ENCODE measurements at places on chromosomes 3 and 15.

DNA sequence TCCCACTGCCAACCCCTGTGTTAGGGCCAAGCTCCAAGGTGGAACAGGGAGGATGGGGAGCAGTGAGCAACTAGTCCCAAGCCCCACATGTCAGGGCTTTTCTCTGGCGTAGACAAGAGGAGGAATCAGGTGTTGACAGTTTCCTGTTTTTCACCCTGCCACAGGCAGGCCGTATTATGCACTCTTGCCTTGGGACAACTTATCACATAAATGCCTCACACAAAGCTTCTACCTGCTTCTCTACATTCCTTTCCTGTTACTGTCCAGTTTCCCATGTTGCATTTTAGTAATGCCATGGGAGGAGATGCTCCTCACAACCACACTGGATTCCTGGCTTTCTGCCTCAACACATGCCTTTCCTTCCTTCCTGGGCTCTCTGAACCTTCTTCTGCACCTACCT is 381.2 kb upstream of the ATP11B start:
- DNase-seq = no peak

- DNase-seq = no peak
Measured at GRCh38 chr3:124793054-124793739, 62.9 kb downstream of the UMPS start.

DNA sequence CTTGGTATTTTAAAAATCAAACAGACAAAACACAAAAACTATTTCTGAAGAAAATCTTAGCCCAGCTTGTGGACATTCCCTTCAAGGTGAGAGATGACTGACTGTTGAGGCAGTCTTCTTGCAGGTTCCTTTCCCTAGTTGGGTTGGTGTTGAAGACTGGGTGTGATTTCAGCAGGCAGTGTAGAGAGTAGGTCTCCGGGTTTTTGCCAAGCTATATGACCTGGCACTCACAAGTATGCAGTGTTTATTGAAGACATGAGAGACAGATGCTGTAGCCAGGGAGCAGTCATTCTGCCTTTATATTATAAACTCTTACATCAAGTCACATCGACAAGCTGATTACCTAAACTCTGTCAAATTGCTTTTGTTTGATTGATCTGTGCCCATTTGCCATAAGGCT is 17.5 kb downstream of the SENP8 start:
- no peak for DNase-seq

DNA sequence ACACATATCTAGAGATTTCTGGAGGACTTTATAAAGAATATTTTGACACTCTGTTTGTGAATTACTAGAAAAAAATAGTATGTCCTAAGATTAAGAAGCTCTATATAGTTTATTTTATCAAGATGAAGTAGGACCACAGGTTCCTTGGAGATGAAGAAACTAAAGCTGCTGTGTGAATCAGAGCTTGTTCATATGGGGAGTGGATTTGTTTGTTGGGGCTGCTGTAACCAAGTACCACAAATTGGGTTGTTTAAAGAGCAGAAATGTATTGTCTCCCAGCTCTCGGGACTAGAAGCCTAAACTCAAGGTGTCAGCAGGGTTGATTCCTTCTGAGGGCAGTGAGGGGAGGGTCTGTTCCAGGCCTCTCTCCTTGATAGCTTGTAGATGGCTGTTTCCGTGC is 270.6 kb upstream of the UMPS start:
- DNase-seq = no peak

DNA sequence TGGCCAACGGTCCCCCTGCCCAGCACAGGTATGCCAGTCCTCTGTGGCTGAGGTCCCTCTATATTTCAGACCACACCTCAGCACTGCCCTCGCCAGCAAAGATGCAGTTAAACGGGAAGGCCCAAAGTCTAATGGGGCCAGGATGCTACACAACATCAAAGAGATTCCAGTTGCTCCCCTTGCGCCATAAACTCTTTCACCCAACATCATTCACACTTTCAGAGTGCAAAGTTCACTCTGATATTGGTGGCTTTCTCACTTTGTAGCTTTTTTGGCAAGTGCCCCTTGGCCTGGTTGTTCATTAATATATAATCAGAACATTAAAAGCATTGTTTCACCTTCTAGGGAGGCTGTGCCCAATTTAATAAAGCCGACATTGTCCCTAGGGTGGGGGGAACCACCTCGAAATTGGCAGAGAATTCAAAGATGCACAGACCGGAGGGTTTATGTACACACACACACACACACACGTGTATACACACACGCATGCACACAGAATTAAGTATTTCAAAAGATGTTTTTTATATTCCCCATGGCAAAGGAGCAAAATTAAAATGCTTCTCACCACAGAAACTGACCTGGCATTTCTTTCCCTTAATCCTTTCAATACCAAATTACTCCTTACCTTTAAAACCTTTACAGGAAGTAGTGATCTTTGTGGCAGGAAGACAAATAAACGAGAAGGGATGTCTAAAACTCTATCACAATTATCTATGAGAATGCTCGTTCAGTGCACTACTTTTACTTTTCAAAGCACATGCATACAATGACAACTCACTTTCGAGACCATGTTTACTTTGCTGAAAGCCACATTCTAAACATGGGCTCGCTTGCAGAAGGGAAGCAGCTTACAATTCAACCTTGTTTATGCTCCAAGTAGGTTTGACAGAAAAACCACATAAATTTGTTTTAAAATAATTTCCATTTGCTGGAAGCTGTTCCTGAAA is 19.5 kb downstream of the LRIG1 start:
- no peak for DNase-seq

DNA sequence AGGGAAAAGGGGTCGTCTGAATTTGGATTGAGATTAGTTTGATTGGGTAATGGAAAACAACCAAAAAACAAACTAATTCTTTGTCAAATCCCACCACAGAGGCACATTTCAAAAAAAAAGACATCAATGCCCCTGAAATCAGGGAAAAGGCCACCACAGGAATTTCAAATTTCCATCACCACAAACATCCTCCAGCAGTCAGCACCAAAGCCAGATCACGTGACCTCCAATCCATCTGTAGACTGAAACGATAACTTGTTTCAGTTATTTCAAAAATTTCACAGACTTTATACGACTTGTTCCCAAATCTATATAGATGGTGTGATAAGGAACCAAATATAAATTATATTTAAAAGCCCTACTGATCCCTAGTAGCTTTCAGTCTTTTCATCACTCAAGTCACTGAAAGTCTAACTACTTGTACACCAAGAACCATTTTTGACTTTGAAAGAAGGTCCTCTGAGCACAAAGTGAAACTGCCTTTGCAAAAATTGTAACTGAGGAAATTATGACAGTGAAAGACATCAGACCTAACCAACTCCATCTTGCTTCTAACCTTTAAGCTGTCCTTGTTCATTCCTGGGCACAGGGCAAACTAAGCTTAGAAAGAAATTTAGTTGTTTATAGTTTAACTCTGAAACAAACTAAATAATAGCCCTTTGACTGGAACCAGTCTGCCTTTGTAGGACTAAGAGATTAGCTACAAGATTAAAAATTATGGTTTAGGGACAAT is 48.1 kb upstream of the PLCL2 start:
- no peak for DNase-seq

DNA sequence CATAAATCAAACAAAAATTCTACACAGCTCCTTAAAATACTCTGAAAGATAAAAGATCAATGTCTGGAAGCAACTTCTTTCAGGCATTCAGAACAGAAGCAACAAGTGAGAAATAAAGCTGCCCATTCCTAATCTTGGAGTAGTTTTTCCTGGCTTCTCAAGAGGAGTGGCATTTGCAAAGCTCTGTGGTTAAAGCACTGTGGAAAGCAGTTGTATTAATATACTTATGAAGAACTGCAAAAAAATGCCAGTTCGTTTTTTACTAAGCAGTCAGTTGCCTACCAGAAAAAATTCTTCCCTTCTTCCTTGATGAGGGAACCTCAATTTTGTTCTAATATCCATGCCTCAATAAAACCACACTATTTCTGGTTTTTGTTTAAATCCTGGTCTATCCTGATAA is 197.8 kb downstream of the TNIK start:
- DNase-seq = no peak

DNA sequence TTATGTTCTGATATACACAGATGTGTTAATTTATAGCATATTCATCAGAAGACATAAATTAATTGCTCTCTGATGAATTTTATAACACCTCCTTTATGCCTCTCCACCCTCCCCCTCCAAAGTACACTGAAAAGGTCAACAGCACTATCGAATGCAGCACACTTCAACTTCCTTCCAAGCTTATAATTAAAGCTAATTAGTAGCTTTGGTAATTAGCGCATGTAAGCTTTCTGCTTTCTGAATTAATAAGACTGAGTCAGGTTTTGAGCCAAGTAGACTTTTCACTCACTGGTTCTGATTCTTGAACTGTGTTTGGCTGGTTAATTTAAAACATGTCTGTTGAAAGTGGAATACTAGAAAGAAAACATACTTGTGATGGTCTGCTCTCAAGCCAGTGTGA is 760.8 kb upstream of the CFAP20DC start:
- no peak for DNase-seq

- DNase-seq = no peak
Measured at GRCh38 chr15:45862034-45862433, 227.2 kb downstream of the SQOR start.

GRCh38 chr3:134351427-134351826 is 22.8 kb downstream of the AMOTL2 start:
- no peak for DNase-seq

DNA sequence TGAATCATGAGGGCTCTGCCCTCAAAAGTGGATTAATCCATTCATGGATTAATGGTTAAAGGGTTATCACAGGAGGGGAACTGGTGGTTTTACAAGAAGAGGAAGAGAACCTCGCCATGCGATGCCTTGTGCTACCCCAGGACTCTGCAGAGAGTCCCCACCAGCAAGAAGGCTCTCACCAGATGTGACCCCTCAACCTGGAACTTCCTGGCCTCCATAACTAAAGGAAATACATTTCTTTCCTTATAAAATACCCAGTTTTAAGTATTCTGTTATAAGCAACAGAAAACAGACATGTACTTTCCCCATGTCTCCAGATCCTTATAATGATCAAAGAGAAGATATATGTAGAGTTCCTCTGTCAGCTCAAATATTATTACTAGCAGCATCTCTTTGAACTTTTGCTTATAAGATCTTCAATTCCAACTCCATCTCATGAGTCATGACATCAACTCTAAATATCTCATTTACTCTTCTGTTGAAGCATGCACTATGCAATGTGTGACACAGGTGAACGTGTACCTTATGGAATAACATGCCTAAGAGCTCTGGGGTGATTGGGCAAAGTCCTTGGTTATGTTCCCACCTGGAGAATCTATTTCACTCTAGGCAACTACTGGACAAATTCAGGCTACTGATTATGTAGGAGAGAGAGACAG is 37.5 kb upstream of the ZBTB38 start:
- no peak for DNase-seq

GRCh38 chr15:95087253-95087609 is 855.9 kb downstream of the MCTP2 start:
- no peak for DNase-seq

Data from activated CD4-positive, alpha-beta T cell treated with anti-CD3 and anti-CD28 coated beads for 24 hours (primary cell).